Stomach (tissue), 19 donors: ENCODE measurements at places on chromosomes 1 and 21. TPM values are rescaled to one million over a fixed set of nuclear protein-coding genes. Genes with fewer than 3 reads are reported as not detected.

Gene IGSF3
- total RNA-seq, result 31.6 TPM

DNA sequence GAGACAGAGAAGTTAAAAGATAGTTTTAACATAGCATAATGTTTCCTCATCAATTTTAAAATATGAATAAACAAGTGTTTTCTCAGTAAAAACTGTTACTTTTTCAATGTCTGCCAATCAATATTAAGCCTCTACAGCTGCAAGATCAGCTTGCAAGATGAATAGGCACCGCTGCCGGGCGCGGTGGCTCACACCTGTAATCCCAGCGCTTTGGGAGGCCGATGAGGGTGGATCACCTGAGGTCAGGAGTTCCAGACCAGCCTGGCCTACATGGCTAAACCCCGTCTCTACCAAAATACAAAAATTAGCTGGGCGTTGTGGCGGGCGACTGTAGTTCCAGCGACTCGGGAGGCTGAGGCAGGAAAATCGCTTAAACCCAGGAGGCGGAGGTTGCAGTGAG is 54.8 kb upstream of the SH3GLB1 start:
- H3K4me1 ChIP-seq, result no peaks in the 10 kb centered on the region
- DNase-seq, result no peak
- no peaks in the 10 kb centered on the region for H3K36me3 ChIP-seq
- no peak overlapping the region for H3K27ac ChIP-seq
- no peaks in the 10 kb centered on the region for H3K27me3 ChIP-seq

DNA sequence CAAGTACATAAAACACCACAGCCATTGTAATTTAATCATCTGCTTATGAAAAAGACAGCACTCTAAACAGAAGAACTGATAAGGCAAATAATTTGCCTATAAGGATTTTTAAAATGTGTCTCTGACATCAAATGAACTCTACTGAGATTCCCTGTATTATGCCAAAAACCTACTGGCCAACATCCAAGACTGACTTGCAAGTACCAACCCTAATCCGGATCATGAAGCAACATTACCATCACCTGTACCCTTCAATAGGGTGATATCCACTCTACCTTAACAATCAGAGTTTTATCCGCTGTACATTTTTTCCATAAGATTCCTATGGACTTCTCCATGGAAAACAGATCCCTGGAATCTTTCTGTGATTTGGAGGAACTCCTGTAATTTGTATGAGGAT is 4.6 kb downstream of the RGS7 start:
- H3K4me3 ChIP-seq, result no peak overlapping the region
- no peak for DNase-seq
- no peaks in the 10 kb centered on the region for H3K36me3 ChIP-seq
- H3K4me1 ChIP-seq, result peaks cover 9% of the 10 kb centered on the region
- H3K27me3 ChIP-seq, result no peaks in the 10 kb centered on the region
- no peak overlapping the region for H3K27ac ChIP-seq

DNA sequence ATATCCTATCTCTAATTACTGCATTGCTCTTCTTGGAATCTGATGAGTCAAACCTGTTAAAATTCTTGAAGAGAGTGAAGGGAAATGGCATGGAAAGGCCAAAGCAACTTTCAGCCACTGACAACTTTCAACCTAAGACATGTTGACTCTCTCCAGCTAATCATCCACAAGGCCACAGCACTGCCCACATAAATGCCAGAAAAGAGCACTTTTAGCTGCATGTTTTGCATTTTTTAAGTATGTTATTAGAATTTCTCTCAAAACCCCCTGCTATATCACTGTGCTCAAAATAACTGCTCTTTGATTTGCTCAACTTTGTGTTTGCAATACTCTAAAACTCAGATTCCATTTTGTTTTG is 352.5 kb downstream of the ADGRL2 start:
- no peaks in the 10 kb centered on the region for H3K36me3 ChIP-seq
- H3K27me3 ChIP-seq, result no peaks in the 10 kb centered on the region
- no peaks in the 10 kb centered on the region for H3K4me1 ChIP-seq
- H3K27ac ChIP-seq, result no peak overlapping the region
- H3K4me3 ChIP-seq, result no peak overlapping the region

Gene PCSK9
- 26.1 TPM for total RNA-seq

GRCh38 chr1:153349363-153350320 is 1.0 kb upstream of the PGLYRP4 start:
- no peaks in the 10 kb centered on the region for H3K27me3 ChIP-seq
- H3K4me1 ChIP-seq, result no peaks in the 10 kb centered on the region
- DNase-seq, result no peak
- H3K27ac ChIP-seq, result no peak overlapping the region

DNA sequence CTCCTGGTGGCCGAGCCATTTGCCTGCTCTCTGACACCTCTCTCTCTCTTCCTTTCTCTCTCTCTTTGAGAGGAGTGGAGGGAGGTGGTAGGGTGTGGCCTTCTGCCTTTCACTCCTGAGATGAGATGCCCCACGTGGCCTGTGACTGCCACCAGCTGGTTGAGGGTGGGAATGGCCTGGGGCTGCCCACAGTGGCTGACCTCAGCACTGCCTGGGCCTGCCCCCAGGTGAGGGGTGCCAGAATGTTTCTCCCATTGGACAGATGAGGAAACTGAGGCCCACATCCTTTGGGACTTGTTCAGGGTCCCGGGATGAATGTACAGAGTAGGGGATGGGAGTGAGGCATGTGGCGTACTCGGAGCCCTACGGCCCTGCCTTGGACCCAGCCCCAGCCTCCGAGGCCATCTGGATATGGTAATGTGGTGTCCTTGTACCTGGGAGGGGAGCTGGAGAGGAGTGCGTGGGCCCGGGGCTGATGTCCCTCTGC is 12.7 kb upstream of the C1orf167 start:
- no peaks in the 10 kb centered on the region for H3K27me3 ChIP-seq
- peaks cover 28% of the 10 kb centered on the region for H3K4me1 ChIP-seq
- no peak overlapping the region for H3K4me3 ChIP-seq
- peak; percentile 55 for DNase-seq
- no peak overlapping the region for H3K27ac ChIP-seq
- H3K36me3 ChIP-seq, result peaks cover 65% of the 10 kb centered on the region

Gene DHX9
- total RNA-seq, result 35.0 TPM

- H3K4me3 ChIP-seq, result peak overlapping the region; percentile 25
- H3K4me1 ChIP-seq, result peaks cover 68% of the 10 kb centered on the region
- no peaks in the 10 kb centered on the region for H3K36me3 ChIP-seq
- peak; percentile 60 for DNase-seq
Observed at GRCh38 chr1:239719642-239720258, 333.4 kb downstream of the CHRM3 start.

- no peaks in the 10 kb centered on the region for H3K36me3 ChIP-seq
- no peak for DNase-seq
- H3K4me3 ChIP-seq, result no peak overlapping the region
- H3K27ac ChIP-seq, result no peak overlapping the region
- H3K4me1 ChIP-seq, result no peaks in the 10 kb centered on the region
Observed at GRCh38 chr1:230293390-230293700, 132.8 kb downstream of the PGBD5 start.

GRCh38 chr1:67791261-67791660 is 42.0 kb downstream of the GNG12 start:
- no peaks in the 10 kb centered on the region for H3K27me3 ChIP-seq
- H3K36me3 ChIP-seq, result no peaks in the 10 kb centered on the region
- peak overlapping the region; percentile 49 for H3K27ac ChIP-seq

DNA sequence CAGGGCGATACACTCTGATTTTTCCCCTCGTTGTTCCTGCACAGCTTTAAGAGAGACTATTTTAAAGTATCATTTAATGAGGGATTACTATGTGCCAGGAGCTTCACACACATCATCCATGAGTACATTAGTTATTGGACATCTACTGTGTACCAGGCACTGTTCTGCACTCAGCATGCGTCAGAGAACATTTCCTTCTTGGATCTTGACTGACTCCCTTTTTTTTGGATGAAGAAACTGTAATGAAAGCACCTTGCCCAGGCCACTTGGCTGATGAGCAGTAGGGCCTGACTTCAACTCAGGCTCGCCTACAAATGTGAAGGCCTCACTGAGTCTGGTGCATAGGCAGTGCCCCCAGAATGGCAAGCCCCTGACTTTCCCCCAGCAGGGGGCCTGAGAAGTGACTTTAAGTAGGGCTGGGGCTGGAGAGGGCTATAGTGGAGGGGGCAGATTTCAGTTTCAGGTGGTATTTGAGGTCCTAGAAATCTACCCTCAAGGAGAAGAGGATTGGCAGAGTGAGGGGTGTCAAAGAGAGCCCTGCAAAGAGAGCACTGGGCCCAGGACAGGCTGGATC is 50.0 kb downstream of the PTPRU start:
- no peak for DNase-seq
- no peaks in the 10 kb centered on the region for H3K36me3 ChIP-seq
- H3K4me3 ChIP-seq, result no peak overlapping the region
- H3K27me3 ChIP-seq, result no peaks in the 10 kb centered on the region
- H3K27ac ChIP-seq, result no peak overlapping the region

- H3K27ac ChIP-seq, result no peak overlapping the region
- H3K4me3 ChIP-seq, result no peak overlapping the region
- no peaks in the 10 kb centered on the region for H3K36me3 ChIP-seq
- H3K4me1 ChIP-seq, result no peaks in the 10 kb centered on the region
- H3K27me3 ChIP-seq, result no peaks in the 10 kb centered on the region
Observed at GRCh38 chr1:81298266-81298665, 502.5 kb upstream of the ADGRL2 start.

DNA sequence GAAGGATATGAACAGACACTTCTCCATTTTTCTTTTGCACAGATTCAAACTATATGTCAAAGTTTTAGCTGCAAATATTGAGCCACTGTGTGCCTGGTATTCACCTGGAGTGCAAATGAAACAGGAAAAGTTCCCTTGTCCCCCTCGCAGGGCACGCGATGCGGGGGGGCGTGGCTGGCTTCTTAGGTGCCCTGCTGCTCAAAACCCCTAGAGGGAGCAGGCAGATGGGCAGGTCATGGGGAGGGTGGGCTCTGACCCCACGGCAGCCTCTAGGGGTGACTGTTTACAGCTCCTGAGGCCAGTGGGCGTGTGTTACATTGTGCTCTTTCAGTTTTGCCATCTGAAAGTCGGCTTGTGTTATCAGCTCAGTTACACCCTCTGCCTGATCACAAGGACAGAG is 931.2 kb upstream of the B3GALT2 start:
- H3K27ac ChIP-seq, result no peak overlapping the region
- no peak for DNase-seq
- H3K27me3 ChIP-seq, result no peaks in the 10 kb centered on the region
- no peaks in the 10 kb centered on the region for H3K36me3 ChIP-seq
- no peaks in the 10 kb centered on the region for H3K4me1 ChIP-seq

DNA sequence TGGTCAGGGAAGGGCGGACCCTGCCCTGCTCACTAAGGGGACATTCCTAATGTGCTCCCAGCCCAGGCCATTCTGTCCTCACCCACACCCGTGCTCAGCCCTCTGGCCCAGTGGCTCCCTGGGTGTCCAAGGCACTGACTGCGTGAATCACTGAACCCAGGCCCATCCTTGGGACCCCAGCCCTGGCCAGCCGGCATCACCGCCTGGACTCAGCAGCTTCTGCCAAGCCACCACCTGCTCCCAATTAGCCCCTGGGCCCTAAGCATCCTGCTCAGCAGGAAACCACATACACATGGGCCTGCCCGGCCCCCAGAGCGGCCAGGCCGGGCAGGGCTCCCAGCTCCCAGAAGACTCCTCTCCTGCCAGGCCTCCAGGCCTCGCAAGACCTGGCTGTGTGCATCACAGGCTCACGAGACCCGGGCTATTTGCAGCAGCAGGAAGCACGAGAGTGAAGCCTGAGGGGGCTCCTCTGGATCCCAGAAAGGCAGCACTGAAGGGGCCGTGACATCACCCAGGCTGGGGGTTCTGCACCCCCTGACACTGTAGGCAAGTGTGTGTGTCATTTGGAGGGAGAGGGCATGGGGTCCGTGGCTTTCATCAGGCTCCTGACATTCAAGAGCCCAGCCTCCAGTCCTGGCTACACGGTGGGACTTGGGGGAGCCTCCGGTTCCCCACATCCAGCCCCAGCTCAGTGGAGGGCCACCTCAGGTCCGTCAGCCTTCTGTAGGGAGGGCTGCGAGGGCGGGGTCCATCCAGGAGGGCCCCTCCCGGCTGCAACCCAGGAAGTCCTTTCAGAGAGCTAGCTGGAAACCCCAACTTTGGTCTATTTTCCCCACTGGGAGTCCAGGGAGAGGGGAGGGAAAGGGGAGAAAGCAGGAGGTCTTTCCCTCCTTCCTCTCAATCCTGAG is 1.6 kb downstream of the MFAP2 start:
- no peaks in the 10 kb centered on the region for H3K36me3 ChIP-seq
- DNase-seq, result no peak
- peak overlapping the region; percentile 83 for H3K27ac ChIP-seq
- H3K4me1 ChIP-seq, result peaks cover 12% of the 10 kb centered on the region

Gene GBP7
- not detected for total RNA-seq

GRCh38 chr1:38481871-38482826 is 377.4 kb downstream of the RRAGC start:
- no peak for DNase-seq
- H3K4me3 ChIP-seq, result no peak overlapping the region
- no peaks in the 10 kb centered on the region for H3K4me1 ChIP-seq
- H3K27me3 ChIP-seq, result peaks cover 65% of the 10 kb centered on the region
- no peak overlapping the region for H3K27ac ChIP-seq
- H3K36me3 ChIP-seq, result no peaks in the 10 kb centered on the region

DNA sequence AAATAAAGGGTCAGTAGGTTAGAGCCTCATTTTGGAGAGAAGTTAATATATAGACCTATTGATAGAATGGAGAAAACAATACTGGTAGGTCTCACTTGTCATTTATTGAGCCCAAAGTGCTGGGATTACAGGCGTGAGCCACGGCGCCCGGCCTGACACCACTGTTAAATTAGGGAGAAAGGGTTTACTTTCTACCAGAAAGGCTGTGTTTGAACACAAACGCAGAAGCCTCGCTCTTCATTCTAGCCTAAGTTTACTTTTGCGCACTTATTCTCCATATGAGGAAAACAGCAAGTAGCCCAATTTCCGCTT is 710 bp upstream of the PRPF3 start:
- H3K4me3 ChIP-seq, result peak overlapping the region; percentile 89
- H3K4me1 ChIP-seq, result peaks cover 10% of the 10 kb centered on the region
- H3K27me3 ChIP-seq, result no peaks in the 10 kb centered on the region
- peaks cover 16% of the 10 kb centered on the region for H3K36me3 ChIP-seq

DNA sequence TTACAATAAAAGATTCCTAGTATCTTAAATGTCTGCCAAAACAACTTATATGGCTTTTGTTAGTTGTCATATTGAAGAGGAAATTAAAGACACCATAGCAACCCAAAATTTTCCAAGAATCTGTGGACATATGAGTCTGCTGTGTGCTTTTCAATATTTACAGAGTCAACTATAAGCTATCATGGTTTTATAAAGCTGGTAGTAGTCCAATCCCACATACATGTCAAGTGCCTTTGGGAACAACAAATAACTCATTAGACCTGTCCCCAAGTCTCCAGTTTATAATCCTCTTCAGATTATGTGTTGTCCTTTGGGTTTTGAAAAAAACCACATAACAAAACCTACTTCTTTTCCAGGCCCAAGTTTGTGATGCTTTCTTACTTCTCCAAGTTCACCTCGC is 293.8 kb upstream of the USP25 start:
- no peak overlapping the region for H3K4me3 ChIP-seq
- no peaks in the 10 kb centered on the region for H3K36me3 ChIP-seq
- H3K27ac ChIP-seq, result no peak overlapping the region
